HuH-7.5 (cell line): ENCODE measurements at places on chromosomes 1 and 21.
A peak's percentile ranks its signal among the peaks of the same experiment; 100 is the strongest.

DNA sequence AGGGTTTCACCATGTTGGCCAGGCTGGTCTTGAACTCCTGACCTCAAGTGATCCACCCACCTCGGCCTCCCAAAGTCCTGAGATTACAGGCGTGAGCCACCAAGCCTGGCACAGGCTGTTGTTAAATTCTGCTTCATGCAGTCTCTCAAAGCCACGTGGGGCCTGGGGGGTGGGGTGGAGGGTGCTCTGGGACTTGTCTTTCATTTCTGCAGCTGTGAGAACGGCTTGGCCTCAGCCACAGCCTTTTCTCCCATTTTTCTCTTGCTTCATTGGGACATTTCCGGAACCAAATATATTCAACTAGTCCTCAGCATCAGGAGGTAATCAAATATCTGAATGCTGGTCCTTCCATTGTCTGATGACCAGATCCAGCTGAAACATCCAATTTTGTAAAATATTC lies 27.6 kb upstream of the KCNE2 start:
- no peak for DNase-seq

DNA sequence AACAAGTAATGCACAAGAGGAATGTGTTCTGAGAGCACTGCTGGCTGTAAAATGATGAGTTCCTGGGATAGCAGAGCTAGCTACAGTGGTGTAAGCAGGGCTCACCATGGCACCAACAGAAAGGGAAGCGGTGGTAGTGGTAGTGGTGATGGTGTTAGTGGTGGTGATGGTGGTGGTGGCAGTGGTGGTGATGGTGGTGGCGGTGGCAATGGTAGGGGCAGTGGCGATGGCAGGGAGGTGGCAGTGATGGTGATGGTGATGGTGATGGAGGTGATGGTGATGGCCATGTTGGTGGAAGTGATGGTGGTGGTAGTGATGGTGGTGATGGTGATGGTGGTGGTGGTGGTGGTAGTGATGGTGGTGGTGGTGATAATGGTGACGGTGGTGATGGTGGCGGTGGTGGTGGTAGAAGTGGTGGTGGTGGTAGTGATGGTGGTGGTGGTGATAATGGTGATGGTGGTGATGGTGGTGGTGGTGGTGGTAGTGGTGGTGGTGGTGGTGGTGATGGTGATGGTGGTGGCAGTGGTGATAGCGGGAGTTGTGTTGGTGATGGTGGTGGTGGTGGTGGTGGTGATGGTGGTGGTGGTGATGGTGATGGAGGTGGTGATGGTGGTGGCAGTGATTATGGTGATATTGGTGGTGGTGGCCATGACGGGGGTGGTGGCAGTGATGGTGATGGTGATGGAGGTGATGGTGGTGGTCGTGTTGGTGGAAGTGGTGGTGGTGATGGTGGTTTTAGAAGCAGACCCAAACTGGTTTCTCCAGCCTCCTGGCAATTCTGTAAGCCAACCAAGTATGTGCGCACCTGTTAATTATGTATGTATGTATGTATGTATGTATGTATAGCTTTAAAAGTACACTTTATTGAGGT lies 254.1 kb downstream of the TRABD2B start:
- DNase-seq, result no peak

DNA sequence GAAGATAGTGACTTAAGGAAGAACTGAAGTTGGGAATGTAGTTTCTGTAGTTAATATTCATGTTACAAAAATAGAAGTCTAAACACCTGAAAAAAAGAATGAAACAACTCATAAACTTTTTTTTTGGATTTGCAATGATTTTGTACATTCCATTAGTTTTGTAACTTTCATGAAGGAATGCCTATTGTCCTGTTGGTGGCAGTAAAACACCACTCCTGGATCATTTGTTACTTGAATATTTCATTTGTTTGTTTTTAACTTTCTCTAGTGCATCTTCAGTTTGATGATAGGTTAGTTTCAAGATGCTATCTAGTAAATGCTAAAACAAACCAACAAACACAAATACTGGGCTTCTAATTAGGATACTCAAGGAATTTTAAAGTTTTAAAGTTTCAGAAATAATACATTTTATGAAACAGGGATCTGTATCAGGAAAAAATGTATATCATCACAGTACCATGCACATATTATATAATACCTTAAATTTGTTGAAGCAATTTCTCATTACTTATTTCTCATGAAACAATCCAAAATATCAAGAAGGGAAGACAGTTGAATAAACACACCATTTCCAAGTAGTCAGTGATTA lies 229.7 kb upstream of the CACYBP start:
- peak; percentile 19 for DNase-seq

DNA sequence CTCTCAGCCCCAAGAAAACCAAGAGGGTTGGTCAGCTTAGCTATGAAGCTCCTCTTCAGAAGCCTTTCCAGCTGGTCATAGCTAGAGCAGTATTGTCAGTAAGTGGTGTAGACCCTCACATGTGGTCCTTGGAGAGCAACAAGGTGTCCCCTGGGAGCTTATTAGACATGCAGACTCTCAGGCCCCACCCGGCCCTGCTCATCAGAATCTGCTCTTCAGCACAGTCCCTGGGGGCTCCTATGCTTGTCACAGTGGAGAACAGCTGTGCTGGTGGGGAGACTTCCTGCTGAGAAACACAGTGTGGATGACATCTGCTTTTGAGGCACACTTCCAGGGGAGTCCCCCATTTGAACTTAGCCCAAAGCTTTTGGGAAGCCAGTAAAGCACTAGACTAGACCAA lies 21.9 kb upstream of the NEK2 start:
- DNase-seq, result no peak

GRCh38 chr1:160354388-160354985 lies 11.3 kb downstream of the NCSTN start:
- DNase-seq, result peak; percentile 21

GRCh38 chr1:243234978-243235647 lies 20.0 kb downstream of the CEP170 start:
- no peak for DNase-seq

DNA sequence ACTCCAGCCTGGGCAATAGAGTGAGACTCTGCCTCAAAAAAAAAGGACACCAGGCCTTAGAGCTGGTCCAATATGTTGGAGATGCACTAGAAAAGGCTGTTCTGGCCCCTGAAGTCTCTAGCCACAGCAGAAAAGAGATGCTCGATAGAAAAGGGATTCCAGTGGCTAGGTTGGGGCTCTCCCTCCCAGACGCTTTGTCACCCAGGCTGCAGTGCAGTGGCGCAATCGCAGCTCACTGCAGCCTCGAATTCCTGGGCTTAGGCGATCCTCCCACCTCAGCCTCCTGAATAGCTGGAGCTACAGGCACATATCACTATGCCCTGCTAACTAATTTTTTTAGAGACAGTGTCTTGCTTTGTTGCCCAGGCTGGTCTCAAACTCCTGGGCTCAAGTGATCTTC lies 18.2 kb downstream of the PDZK1 start:
- no peak for DNase-seq

DNA sequence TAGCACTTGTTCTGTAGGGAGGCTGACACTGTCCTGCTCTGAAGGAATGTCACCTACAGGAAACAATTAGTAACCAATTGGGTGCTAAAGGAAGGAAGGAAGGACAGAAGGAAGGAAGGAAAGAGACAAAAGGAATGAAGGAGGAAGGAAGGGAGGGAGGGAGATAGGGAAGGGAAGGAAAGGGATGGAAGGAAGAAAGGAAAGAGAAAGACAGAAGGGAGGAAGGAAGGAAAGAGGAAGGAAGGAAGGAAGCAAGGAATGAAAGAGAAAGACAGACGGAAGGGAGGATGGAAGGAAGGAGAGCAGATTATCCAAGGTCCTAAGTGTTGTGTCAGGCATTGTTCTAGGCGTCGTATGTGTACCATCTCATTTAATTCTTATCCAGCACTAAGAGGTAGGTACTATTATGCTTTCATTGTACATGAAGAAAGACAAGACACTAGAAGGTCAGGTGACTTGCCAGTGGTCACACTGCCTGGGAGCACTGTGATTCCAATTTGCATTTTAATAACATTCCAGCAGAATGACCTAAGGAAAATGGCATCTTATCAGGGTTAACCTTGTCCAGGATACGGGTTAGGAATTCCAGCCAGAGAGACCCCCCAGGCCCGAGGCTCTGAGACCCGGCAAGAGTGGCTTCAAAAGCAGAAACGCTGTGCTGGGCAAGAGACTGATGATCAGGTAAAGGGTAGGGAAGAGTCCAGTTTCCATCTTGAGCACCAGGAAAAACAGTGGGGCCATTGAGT lies 29.6 kb downstream of the CLIC6 start:
- no peak for DNase-seq

GRCh38 chr21:35197992-35198431 lies 148.9 kb upstream of the RUNX1 start:
- DNase-seq, result no peak

DNA sequence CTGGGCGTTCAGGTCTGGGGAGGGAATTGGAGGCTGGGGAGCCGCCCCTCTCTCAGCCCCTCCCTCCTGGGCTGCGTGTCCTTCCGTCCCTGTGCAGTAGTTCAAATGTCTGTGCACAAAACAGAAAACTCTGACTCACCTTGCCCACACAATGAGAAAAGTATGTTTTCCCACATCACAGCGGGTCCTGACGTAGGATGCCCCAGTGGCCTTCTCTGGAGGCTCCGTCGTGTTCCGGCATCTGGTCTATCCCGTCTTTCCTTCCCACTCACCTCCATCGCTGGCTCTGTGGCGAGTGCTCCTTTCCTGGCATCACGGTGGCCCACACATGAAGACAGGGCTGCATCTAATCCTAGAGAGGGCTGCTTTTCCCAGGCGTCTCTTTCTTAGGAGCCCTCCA lies 224.0 kb downstream of the KAZN start:
- DNase-seq, result no peak

- no peak for DNase-seq
These were observed 107.6 kb downstream of the GLUL start for GRCh38 chr1:182283746-182284544.

DNA sequence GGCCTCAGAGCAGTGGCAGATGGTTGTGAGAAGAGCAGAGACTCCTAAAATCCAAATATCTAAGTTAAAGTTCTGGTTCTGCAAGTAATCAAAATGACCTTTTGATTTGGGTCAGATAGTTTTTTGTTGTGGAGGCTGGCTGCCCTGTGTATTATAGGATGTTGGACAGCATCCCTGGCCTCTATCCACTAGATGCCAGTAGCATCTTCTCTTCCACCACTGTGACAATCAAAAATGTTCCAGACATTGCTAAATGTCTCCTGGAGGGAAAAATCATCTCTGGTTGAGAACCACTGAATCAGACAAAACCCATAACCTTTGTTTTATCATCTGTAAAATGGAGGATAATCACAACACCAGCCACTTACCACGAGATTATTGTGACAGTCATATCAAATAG lies 5.9 kb upstream of the DPT start:
- DNase-seq, result no peak

DNA sequence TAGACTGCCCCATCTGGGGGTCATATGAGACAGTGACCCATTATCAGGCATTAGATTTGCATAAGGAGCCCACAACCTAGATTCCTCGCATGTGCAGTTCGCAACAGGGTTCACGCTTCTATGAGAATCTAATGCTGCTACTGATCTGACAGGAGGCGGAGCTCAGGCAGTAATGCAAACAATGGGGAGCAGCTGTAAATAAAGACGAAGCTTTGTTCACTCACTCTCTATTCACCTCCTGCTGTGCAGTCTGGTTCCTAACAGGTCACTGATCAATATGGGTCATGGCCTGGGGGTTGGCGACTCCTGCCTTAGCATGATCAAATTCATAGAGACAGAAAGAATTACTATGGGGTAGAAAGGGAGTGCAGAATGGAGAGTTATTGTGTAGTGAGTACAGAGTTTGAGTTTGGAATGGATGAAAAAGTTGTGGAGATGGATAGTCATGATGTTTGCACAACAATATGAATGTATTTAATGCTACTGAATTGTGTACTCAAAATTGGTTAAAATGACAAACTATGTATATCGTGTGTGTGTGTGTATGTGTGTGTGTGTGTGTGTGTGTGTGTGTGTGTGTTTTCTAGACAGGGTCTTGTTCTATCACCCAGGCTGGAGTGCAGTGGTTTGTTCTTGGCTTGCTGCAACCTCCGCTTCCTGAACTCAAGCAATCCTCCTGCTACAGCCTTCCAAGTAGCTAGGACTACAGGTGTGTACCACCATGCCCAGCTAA lies 42.2 kb downstream of the BTF3L4 start:
- DNase-seq, result peak; percentile 28

GRCh38 chr21:36981049-36981391 lies 14.6 kb upstream of the HLCS start:
- no peak for DNase-seq

DNA sequence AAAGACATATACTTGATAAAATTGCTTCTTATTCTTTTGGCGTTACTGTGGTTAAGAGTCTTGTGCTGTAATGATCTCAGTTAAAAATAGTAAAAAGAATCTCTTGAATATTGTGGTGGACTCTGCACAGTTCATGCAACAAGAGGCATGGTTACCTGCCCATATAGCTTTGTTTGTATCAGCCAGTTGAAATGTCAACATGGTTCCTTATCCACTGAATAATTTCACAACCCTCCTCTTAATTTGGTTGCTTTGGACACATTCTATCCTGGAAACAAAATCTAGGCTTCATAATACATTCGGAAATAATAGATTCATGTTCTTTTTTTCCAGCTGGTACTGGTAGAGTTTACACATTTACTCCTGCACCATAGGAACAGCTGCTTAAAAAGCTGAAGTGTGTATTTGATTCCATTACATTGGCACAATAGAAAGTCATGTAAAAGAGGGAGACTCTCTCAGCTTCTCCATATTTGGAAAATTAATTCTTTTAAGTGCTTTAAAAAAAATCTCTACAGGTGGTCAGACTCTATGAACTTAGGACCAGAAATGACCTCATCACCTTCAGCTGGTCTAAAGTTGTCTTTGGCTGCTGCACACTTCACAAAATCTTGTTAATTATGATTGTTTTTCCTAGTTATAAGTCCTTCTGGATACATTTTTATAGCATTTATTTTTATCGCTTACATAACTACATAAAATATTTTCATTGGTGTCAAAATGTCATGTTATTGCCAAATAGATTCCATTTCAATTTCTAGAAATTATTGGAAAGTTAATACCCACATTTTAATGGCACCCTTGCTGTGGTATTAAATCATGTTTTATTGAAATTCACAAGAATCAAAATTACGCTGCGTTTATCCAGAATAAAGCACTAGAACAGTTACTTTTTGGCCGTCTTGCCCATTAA lies 100.2 kb downstream of the LTN1 start:
- no peak for DNase-seq

DNA sequence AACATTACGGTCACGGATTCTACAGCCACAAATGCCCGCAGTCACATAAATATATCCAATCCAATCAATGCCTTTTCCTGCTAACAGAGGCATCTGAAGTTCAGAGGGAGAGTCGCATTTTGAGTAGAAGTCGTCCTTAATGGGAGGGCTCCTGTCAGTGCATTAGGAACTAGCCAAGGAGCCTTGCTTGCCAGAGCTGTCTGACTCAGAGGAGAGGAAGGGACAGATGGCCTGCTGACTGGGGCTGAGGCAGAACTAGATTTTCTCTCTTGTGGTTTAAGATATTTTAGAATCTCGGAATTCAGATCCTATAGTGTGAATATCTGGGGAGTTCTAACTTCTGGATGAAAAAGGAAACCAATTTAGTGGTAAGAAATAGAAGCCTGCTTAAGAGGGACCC lies 10.6 kb downstream of the XKR8 start:
- DNase-seq, result no peak

- DNase-seq, result no peak
These were observed 76.6 kb downstream of the UBE2U start for GRCh38 chr1:64280001-64280400.
